ENCODE measurements at places on chromosomes 3 and 15.

- DNase-seq: no peak
Measured at GRCh38 chr15:33987444-33987843, 19.1 kb downstream of the CHRM5 start.

GRCh38 chr3:23172059-23172458 lies 31.1 kb upstream of the UBE2E2 start:
- no peak for DNase-seq

DNA sequence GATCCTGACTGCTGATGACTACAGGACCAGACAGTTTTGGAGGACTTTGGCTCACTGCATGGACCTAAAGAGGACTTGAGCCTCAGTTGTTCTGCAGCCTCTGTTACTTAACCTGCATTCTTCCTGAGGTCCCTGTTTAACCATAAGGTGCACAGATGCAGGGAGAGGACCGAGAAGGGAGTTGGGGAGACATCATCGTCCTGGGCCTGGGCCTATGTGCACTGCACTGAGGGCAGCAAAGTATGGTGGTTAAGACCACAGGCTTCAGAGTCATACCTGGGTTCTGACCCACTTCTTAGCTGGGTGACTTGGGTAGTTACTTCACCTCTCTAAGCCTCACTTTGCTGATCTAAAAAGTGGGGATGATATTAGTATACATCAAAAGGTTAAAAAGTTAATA lies 21.9 kb downstream of the KY start:
- no peak for DNase-seq

- DNase-seq: no peak
Measured at GRCh38 chr3:175728566-175728965, 869.4 kb downstream of the NAALADL2 start.

DNA sequence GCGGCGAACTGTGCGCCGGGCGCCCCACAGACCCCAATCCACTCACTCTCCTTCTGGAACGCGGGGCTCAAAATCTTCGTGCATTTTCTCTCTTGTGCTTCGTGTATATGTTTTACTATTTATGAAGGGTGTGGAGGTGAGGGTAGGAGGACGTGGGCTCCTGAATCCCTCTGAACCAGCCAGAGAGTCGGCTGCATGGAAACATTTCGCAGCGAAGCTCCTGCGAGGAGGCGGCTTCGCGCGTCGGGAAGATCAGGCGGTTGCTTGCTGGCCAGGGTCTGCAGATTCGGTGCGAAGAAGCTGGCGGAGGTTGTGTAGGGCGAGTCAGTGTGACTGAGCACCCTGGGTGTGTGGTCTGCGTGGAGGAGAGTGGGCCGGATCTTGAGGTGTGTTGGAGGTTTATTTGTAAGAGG lies 1.1 kb downstream of the CNTN4 start:
- DNase-seq: peak; percentile 44

DNA sequence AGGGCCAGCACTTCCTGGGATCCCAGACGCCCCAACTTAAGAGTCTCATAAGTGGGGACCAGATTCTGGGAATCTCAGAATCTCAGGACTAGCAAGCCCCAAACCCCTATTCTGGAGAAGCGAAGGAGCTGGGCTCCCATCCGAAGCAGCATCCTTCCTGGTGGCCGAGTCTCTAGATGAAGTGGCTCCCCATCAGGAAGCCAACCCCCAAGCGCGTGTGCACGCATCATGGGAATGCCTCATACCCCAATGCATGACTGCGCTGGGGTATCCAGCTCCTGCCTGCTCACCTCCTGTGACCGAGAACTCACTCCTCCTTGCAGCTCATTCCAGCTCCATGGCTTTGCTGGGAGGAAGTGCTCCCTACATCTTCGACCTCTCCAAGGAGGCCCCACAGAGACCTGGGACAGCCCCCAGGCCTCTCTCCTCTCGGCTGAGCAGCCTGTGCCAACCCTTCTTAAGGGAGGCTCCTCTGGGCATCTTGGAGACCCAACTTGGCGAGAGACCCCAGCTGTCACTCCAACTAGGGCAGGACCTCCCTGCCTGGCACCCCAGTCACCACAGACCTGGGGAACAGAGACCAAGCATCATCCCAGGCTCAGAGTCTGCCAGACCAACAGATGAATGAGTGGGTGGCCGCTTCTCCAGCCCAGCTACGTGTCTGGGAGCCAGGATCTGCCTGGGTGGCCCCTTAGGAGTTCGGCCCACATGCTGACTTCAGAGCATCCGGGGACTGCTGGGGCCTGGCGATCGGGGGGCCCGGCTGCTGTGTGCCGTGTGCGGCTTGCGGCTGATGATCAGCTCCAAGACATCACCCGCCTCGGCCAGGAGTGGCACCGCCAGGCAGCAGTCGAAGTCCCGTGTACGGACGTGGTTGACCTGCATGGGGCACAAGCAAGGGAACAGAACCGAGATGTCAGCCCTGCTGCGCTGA lies 46.9 kb downstream of the GRIP2 start:
- DNase-seq: no peak

GRCh38 chr3:1962396-1963088 lies 136.1 kb upstream of the CNTN4 start:
- no peak for DNase-seq

- no peak for DNase-seq
Measured at GRCh38 chr3:25218362-25218761, 209.7 kb upstream of the RARB start.

GRCh38 chr3:192772240-192772894 lies 45.0 kb upstream of the FGF12 start:
- DNase-seq: peak; percentile 61

GRCh38 chr15:93985925-93986324 lies 245.4 kb upstream of the MCTP2 start:
- no peak for DNase-seq

- DNase-seq: no peak
Measured at GRCh38 chr3:179166561-179167201, 18.5 kb downstream of the PIK3CA start.

DNA sequence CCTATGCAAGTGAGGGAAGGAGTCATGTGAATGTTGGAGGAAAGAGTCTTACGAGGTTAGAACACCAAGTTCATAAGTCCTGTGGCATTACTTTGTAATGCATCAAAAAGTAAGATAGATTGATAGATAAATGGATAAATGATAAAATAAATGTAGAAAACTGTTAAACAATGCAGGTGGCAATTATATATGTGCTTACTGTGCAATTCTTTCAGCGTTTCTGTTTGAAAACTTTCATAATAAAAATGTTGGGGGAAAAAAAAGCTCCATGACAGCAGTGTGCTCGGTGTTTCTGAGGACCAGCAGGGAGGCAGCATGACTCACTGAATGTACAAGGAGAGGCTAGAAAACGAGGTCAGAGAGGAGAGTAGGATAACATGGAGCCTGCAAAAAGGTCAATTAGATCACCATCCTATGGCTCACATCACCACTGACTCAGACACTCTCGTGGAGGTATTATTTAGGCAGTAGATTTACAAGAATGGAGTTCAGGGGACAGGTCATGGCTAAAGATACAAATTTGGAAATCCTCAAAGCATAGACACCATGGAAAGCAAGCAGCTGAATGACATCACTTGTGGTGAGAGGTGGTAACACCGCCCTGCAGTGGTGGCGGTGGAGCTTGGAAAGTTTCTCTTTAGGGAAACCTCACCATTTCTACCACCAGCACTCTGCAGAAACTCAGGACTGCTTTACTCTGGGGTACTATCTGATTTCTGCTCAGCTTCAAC lies 219.8 kb downstream of the CTNNB1 start:
- no peak for DNase-seq

DNA sequence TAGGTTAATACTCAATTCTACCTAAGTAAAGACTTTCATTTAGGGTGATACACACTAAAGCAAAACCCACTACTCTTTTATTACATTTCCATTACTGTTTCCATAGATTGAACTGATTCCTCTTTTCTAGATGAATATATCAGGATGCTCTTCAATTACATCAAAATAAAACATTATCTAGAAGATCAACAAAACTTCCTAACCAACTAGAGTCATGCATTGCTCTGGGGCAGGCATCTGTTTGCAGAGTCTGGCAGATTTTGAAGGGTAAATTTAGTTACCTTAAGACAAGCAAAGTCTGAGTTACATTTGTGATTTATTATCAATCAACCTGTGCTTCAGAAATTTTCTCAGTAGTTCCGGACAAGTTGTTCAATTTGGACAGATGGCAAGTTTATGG lies 117.1 kb downstream of the NEK11 start:
- DNase-seq: no peak

GRCh38 chr3:197793247-197793646 lies 2.2 kb downstream of the LRCH3 start:
- no peak for DNase-seq

DNA sequence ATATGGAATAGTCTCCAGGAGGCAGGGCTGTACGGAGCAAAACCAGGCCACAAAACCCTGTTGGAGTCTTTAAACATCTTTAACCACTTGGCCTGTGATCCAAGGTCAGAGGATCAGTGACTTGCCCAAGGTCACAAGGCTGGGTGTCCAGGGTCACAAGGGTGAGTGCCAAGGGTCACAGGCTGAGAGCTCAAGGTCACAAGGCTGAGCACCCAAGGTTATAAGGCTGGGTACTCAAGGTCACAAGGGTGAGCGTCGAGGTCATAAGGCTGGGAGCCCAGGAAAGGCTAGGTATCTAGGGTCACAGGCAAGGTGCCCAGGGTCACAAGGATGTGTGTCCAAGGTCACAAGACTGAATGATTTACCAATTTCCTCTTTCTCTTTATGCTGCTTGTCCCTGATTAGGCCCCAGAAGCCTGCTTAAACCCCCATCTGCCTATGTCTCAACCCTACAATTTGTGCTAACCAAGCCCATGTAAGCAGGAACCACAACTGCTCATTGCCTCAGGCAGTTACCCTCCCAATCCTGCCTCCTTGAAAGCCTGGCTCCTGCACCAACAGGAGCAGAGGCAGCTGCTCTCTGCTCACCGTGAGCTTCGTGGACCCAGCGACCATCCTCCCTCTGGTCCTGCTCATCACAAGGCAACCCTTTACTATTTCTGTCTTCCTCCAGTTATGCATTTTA lies 51.5 kb downstream of the MGLL start:
- DNase-seq: no peak

- DNase-seq: no peak
Measured at GRCh38 chr3:133987948-133988484, 41.7 kb downstream of the SLCO2A1 start.

GRCh38 chr3:66467996-66468735 lies 32.7 kb downstream of the LRIG1 start:
- DNase-seq: no peak

GRCh38 chr3:166499636-166500035 lies 662.4 kb upstream of the BCHE start:
- no peak for DNase-seq

- no peak for DNase-seq
Measured at GRCh38 chr3:123744064-123744463, 140.1 kb downstream of the MYLK start.

- no peak for DNase-seq
Measured at GRCh38 chr15:90414408-90415028, 26.5 kb downstream of the IQGAP1 start.

- no peak for DNase-seq
Measured at GRCh38 chr3:8485141-8485870, 16.3 kb upstream of the LMCD1 start.

DNA sequence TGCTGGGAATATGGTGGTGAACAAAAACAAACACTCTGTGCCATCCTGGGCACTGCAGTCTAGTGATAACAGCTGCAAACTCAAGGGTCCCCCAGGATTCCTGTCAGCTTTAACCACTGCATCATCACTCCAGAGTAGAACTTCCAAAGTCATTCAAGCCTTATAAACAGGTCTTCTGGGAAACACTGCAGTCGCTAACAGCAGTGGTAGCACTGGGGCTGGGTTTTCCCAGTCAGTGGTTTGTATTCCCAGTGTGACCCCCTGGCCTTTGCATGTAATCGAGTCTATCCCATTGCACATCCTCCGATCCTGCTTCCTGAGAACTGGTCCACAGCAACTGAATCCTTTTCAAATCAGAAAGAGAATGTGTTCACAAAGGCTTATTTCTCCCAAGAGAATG lies 623.5 kb downstream of the EDEM1 start:
- DNase-seq: no peak

- DNase-seq: no peak
Measured at GRCh38 chr3:142997330-142997729, 4.0 kb upstream of the U2SURP start.

- DNase-seq: no peak
Measured at GRCh38 chr15:30933293-30933692, 29.6 kb downstream of the FAN1 start.
